ENCODE measurements at places on chromosomes 12 and 14.

DNA sequence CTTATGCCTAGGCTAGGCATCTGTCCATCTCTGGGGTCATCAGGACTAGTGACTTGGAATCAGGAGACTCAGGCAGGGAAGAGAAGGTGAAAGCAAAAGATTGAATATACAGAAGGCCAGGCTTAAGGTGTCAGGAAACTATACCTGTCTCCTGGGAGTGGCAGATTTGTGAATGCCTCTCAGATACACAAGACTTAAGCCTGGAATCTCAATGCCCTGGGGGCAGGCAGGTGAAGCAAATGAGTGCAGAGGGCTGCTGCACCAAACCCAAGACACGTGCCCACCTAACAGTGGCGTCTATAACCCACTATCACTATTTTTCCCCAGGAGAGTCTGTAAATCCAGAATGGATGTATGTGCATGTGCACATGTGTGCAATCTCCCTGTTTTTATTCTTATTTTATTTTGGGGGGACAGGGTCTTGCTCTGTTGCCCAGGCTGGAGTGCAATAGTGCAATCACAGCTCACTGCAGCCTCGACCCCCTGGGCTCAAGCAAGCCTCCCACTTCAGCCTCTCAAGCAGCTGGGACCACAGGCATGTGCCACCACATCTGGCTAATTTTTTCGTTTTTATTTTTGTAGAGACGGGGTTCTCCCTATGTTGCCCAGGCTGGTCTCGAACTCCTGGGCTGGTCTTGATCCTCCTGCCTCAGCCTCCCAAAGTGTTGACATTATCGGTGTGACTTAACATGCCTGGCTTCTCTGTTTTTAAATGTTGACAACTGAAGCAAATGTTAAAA, 31.9 kb upstream of the FOS start:
- DNase-seq: no peak

- no peak for DNase-seq
Observed at GRCh38 chr14:102608064-102608446, 15.6 kb downstream of the RCOR1 start.

GRCh38 chr14:93832665-93833064, 44.4 kb upstream of the PRIMA1 start:
- no peak for DNase-seq

DNA sequence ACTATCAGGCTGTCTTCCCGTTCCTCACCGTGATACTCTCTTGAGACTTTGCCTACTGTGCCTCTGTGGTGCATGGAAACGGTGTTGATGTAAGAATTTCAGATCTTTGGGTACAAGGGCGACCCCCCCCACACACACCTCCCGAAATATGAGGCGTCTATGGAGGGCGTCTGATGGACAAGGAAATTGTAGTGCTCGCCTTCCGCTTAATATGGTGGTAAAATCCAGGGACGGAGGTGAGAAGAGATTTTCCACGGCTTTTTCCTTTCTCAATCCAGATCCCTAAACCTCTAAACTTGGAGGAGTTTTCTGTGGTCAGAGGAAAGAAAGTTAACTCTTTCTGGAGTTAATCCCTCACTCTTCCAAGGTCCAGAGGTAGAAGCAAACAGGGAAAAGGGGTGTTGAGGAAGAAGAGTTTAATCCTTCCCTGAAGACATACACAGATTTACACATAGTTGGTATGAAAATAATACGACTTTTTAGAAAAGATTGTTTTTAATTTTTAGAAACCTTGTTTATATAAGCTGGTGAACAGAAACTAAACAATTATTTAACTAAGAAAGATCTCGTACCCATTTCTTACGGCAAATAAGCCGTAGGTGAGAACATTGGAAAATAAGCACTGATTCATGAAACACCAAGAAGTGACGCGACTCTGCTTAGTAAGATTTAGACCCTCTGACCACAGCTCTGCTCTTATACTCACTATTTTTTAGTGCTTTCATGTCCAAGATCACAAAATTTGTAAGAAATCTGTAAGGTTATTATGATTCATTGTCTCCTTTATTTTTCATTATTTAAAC, 23.1 kb upstream of the RNASE12 start:
- DNase-seq: no peak

DNA sequence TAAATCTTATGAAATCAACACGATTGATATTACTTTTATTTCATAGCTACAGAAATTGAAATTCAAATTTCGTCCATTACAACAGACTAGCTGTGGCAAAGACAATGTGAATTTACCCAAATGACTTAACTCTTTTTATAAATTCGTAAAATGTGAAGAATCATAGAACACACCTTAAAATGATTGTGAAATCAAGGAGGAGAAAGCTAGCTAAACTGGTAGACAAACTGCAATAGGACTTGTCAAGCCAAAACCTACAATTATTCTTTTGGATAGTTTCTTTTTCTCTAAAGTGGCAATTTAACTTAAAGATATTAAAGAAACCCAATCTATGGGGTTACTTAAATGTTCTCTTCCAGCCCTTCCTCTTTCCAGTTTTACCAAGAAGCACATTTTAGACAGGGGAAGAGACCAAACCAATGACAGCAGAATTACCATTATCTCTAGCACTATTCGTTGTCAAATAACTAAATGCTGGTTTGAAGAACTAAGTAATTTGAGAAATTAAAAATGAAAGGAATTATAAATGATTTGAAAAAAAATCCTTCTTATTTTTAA, 807 bp upstream of the SLC16A7 start:
- DNase-seq: no peak

DNA sequence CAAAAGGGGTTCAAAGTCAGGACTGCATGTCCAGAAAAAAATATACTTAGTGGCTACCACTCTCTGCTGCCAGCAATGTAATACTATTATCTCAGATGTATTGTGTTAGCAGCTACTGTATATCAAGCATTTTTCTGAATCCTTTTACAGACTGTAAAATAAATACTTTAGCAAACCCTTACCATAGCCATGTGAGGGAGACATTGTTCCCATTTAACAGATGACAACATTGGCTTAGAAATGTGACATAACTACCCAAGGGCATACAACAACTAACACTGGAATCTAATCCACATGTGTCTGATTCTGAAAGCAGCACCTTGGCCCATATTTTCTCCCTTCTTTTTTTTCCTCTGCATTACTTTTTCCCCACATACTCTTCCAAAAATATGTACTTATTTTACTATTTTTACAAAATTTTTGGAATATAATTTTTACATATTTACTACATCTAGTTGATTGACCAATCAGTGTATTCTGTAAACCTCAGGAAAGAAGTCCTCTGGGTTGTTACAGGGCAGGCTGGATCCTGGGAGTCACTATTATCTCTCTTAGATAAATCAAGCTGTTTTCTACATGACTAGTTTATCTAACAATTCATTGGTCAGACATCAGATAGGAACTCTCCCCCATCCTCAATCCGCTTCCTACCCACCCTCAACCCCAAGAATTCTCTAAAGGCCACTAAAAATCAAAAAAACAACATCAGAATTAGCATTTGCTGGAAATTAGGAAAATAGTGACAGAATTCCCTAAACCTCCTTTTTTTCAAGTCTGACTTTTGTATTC, 154.1 kb downstream of the BTG1 start:
- DNase-seq: no peak

DNA sequence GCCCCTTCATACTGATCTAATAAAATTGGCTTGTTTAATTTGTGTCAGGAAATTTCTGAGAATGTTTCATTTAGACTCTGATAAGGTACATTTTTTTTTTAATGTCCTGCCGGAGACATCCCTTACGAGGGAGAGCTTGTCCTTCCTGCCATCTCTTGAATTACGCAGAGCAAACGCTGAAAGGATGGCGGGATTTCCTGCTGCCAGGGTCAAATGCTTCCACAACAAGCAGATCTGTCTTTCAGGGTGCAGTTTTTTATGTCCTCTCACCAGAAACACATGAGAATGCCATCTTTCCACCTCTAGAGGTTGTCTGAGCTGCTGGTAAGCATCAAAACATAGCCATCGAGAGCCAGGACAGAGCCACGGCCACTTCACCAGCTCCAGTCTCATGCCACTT, 126.8 kb upstream of the ARHGAP5 start:
- DNase-seq: no peak

DNA sequence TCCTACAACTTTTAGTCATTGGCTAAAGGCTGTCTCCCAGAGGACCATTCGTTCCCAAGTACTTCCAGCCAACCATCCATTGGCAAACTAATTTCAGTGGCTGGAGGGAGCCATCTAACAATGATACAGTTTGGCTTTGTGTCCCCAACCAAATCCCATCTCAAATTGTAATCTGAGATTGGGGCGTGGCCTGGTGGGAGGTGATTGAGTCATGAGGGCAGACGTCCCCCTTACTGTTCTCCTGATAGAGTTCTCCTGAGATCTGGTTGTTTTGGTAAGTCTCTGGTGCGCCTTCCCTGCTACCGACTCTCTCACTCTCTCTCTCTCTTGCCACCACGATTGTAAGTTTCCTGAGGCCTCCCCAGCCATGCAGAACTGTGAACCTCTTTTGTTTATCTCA, 99.7 kb upstream of the FUT8 start:
- no peak for DNase-seq

DNA sequence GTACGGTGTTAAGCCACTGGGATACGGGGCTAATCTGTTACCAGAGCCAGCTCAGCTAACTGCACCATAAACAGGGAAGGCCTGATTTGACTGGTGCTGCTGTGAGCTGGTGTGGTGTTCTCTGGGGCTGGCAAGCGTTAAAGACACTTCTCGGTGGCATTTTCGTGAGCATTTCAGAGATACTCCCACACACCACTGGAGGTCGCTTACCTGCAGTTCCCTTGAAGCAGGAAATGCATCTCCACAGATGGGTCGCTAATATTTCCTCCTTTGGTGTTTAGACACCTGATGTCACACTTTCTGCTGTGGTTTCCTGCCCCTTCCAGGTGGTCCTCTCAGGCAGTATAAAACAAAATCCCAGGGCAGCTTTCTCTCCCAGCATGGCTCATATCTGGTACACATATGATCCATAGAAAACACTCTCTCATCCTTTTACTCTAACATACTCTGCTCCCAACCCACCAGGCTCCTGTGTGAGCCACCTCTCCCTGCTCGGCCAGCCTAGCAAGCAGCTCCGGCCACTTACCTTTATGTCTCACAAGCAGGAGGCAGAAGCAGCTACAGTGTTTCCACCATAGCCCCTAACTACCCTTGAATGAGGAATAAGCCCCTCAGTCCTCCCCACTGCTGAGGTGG, 129.9 kb upstream of the GRIN2B start:
- DNase-seq: no peak

DNA sequence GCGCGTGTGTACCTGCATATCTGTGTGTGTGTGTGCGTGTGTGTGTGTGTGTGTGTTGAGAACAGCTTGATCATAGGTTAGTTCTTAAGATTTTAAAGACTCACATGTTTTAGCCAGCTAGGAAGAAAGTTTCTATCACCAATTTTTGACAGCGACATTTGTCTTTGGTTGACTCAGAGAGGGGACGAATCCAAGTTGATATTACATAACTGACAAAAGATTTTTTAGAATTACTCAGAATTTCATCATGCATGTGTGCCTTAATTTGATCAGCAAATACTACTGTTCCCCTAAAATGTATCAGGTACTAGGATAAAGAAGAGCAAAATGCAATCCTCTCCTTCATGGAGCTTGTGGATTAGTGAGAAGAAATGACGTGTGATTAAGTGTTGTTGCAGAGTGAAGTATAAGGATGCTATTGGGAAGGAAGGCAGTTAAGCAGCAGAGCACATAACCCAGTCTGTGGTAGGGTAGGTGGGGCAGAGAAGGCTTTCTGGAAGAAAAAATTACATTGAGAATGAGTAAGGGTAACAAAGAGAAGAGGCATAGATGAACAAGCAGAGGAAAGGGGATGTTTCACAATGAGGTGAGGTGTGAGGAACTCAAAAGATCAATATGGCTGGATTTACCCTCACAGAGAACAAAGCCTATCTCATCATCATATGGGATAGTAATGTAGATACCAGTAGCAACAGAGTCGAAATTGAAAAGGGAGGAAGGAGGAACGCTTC, 77.5 kb downstream of the ELK3 start:
- no peak for DNase-seq

GRCh38 chr12:25018146-25018545, 69.2 kb upstream of the BCAT1 start:
- DNase-seq: no peak

- DNase-seq: no peak
Observed at GRCh38 chr12:39628836-39629235, 9.2 kb upstream of the ABCD2 start.

GRCh38 chr12:52805000-52805399, 8.9 kb downstream of the KRT4 start:
- DNase-seq: no peak

DNA sequence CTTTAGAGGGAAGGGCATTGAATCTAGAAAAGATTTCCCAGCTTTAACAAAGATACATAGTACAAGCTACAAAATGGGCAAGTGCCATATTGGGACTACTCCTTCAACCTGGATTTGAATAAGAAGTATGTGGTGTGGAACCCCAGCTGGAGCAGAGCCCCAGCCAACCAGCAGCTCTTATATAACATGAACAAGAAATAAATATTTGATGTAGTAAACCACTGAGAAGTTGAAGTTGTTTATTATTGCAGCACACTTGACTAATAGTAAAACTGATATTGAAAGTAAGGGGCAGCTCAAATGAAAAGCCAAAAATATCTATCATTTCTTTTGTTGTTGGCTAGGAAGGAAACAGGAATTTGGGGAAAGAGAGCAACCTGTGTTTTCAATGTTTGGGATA, 701.8 kb downstream of the TMTC2 start:
- DNase-seq: no peak

- no peak for DNase-seq
Observed at GRCh38 chr12:107912421-107913004, 138.0 kb downstream of the ASCL4 start.

DNA sequence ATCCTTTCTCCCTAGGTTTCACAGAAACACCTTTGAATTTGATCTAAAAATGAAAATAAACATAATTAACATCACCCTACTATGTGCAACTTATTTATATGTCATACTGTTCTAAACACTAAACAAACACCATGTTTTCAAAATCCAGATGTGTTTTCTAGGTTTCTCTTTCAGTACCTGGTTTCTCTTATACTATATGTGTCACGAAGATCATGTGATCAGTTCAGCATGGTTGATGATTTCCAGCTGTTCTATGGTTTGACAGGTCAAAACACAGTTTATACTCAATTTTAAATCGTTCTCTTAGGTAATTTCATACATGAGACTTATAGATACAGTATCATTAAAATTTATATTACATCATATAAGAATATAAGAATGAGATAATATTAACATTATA, 373.1 kb downstream of the SOX5 start:
- DNase-seq: no peak

- DNase-seq: no peak
Observed at GRCh38 chr12:82124711-82125380, 233.3 kb downstream of the CCDC59 start.

GRCh38 chr14:68463705-68464374, 329.0 kb downstream of the ZFP36L1 start:
- no peak for DNase-seq

DNA sequence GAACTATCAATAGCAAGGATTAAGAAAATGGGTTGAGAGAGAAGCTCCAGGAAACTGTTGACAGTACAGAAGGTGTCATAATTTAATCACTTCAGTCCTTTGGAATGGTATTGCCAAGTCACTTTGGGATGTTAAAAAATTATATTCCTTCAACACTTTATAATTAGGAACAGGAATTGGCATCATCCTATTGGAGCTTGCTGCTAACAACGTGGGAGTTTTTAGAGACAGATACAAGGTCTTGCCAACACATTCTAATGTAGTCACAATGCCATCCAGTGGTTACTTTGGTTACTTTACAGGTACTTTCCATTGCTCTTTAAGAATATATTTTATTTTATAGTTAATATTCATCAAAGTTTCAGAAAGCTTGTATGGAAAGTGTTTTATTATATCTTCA, 310.1 kb downstream of the SYT1 start:
- DNase-seq: no peak

Data from thoracic aorta (tissue), 2 donors.